ENCODE measurements at places on chromosomes 3 and 15. TPM values are rescaled to one million over a fixed set of nuclear protein-coding genes. Genes with fewer than 3 reads are reported as not detected.

- no peaks in the 10 kb centered on the region for H3K36me3 ChIP-seq
- H3K4me1 ChIP-seq = no peaks in the 10 kb centered on the region
- no peaks in the 10 kb centered on the region for H3K27me3 ChIP-seq
These were observed 8.9 kb downstream of the CA12 start for GRCh38 chr15:63372753-63373152.

DNA sequence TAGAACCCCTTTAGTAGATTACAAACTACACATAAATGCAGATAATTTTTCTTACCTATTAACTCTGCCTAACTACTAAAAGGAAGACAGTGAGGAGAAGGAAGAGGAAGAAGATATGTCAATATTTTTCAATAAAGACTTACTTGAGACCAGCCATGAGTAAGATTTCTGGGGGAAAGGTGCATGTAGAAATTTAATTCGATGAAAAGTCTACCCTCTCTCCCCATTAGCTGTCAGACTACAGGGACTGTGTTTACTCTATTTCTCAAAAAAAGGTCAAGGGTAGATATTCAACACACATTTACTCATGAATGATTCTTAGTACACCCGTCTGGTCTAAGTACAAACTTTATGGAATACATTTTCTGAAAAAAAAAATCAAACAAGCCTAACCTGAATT lies 6.8 kb downstream of the TSPAN3 start:
- no peaks in the 10 kb centered on the region for H3K4me1 ChIP-seq
- no peak for DNase-seq
- H3K36me3 ChIP-seq = no peaks in the 10 kb centered on the region
- no peak overlapping the region for H3K27ac ChIP-seq
- H3K4me3 ChIP-seq = no peak overlapping the region

DNA sequence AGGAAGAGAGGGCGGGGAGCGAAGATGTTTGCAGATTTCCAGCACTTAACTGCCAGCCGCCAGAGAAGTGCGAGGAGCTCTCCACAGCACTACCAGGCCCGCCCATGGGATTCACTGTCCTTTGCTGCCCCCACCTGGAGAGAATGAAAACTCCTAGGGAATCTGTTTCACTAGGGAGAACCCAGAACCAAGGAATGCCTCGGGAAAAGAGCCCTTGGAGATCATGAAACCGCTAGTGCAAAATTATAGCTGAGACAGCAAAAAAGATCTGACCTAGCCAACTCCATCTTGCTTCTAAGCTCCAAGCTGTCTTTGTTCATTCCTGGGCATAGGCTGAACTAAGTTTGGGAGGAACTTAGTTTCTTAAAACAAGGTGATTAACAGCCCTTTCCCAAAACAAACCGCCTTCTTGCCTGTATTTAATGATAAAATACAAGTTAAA lies 82.6 kb upstream of the GCNT3 start:
- DNase-seq = peak; percentile 82
- H3K4me3 ChIP-seq = no peak overlapping the region
- H3K36me3 ChIP-seq = no peaks in the 10 kb centered on the region
- H3K27ac ChIP-seq = no peak overlapping the region
- H3K4me1 ChIP-seq = peaks cover 13% of the 10 kb centered on the region

GRCh38 chr15:65835447-65835846 lies 33.8 kb upstream of the RAB11A start:
- H3K27ac ChIP-seq = no peak overlapping the region
- no peaks in the 10 kb centered on the region for H3K27me3 ChIP-seq
- no peaks in the 10 kb centered on the region for H3K36me3 ChIP-seq
- H3K4me3 ChIP-seq = no peak overlapping the region
- peaks cover 35% of the 10 kb centered on the region for H3K4me1 ChIP-seq
- DNase-seq = no peak

SIDT1 gene
- total RNA-seq = 86.9 TPM

C2CD4A gene
- total RNA-seq = not detected

CD200 gene
- total RNA-seq = not detected

SLC28A2 gene
- not detected for total RNA-seq

CYP1A1 gene
- not detected for total RNA-seq

PLSCR2 gene
- total RNA-seq = not detected

- no peaks in the 10 kb centered on the region for H3K4me1 ChIP-seq
- no peaks in the 10 kb centered on the region for H3K27me3 ChIP-seq
- no peak overlapping the region for H3K4me3 ChIP-seq
- H3K36me3 ChIP-seq = peaks cover 48% of the 10 kb centered on the region
These were observed 86.7 kb downstream of the VGLL4 start for GRCh38 chr3:11556851-11557644.

DNA sequence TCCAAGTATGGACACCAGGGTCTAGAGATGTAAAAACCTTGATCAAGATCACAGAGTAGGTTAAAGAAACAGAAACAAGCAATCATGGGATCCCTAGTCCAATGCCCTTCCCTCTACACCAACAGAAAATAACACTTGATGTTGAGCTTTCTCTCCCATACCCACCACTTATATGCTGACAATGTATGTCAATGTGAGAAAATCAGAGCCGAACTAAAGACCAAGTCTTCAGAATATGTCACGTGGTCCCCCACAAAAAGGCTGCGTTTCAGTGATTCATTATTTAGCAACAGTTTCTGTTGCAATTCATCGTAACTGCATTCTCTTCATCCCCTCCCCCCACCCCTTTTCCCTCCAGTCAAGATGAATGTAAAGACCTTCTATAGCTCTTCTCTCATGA lies 278.9 kb upstream of the STT3B start:
- no peaks in the 10 kb centered on the region for H3K27me3 ChIP-seq
- no peak overlapping the region for H3K4me3 ChIP-seq
- no peaks in the 10 kb centered on the region for H3K36me3 ChIP-seq
- H3K4me1 ChIP-seq = no peaks in the 10 kb centered on the region
- no peak overlapping the region for H3K27ac ChIP-seq

DNA sequence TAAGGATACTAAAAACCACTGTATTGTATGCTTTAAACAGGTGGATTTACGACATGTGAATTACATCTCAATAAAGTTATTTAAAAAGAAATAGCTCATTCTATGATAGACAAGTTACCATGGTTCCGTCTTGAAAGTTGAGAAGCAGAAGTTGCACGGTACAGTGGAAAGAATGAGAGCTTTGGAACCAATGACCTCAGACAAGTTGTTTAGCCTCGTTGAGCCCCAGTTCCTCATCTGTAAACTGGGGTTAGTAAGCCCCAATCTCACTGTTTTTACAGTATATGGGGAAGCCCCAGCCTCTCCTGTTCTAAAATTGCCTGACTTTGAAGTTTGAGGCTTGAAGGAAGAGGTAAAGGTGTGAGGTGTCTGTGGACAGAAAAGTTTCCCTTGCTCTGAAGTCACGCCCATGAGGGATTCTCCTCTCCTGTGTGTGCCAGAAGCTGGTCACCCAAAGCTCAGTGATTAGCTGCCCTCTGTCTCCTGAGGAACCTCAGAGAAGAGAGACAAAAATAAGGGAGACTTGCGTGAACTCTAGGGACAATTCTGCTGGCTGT lies 10.0 kb downstream of the CRYGS start:
- DNase-seq = no peak
- H3K27me3 ChIP-seq = no peaks in the 10 kb centered on the region

- no peak for DNase-seq
- no peak overlapping the region for H3K27ac ChIP-seq
- no peak overlapping the region for H3K4me3 ChIP-seq
- no peaks in the 10 kb centered on the region for H3K27me3 ChIP-seq
- H3K4me1 ChIP-seq = no peaks in the 10 kb centered on the region
- H3K36me3 ChIP-seq = no peaks in the 10 kb centered on the region
These were observed 333.0 kb upstream of the SEMA6D start for GRCh38 chr15:47384341-47384740.

DNA sequence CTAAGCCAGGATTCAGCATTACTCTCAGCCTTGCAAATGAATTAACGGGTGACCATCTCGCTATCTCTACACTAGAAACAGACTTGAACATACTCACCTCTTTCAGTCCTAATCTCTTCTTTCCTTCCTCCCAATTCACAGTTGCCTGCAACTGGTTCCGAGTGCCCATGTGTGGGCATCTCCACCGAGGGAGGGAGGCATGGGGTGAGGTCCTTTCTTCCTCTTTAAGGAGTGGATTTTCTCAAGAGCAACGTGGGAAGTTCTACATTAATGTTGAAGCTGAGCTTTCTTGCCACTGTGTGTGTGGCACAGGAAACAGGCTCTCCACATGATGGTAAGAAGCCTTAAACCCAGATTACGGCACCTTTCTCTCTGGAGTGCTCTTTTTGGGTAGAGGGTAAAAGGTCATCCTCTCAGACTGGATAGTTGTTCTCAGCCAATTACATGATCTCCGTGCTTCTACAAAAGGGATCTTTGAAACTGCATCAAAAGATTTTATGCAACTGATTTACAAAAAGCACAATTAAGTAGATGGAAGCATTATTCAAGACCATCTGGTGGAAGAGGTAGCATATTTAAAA lies 286.8 kb upstream of the NR2F2 start:
- H3K4me1 ChIP-seq = no peaks in the 10 kb centered on the region
- peaks cover 8% of the 10 kb centered on the region for H3K27me3 ChIP-seq
- H3K4me3 ChIP-seq = no peak overlapping the region
- no peaks in the 10 kb centered on the region for H3K36me3 ChIP-seq

- peaks cover 22% of the 10 kb centered on the region for H3K27me3 ChIP-seq
- H3K4me1 ChIP-seq = peaks cover 12% of the 10 kb centered on the region
- no peaks in the 10 kb centered on the region for H3K36me3 ChIP-seq
- no peak overlapping the region for H3K4me3 ChIP-seq
These were observed 3.2 kb downstream of the CD276 start for GRCh38 chr15:73687351-73687750.

GRCh38 chr3:182911782-182912111 lies 68.6 kb downstream of the DCUN1D1 start:
- no peak overlapping the region for H3K27ac ChIP-seq
- DNase-seq = no peak
- H3K36me3 ChIP-seq = peaks cover 21% of the 10 kb centered on the region
- H3K4me3 ChIP-seq = no peak overlapping the region
- H3K4me1 ChIP-seq = peaks cover 11% of the 10 kb centered on the region
- no peaks in the 10 kb centered on the region for H3K27me3 ChIP-seq

DNA sequence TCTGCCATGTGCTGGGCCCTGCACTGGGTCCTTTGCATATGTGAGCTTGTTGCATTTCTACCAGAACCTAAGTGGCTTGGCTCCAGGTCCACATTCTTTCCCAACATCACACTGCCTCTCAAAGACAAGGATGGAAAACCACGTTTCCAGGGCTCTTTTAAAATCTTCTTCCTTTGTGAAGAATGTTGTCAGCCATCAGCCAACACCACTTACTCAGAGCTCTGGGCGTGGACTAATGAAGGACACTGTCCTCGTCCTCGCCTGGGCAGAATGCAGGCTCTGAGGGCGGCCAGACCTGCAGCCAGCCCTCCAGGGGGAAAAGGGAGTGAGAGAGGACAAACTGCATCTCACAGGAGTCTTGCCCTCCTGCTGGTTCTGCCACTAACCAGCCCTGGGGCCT lies 49.7 kb downstream of the MAGEF1 start:
- H3K4me1 ChIP-seq = no peaks in the 10 kb centered on the region
- no peaks in the 10 kb centered on the region for H3K27me3 ChIP-seq
- no peaks in the 10 kb centered on the region for H3K36me3 ChIP-seq
- no peak overlapping the region for H3K27ac ChIP-seq

GRCh38 chr3:119323723-119324085 lies 29.5 kb downstream of the ARHGAP31 start:
- H3K4me3 ChIP-seq = peak overlapping the region; percentile 83
- no peak for DNase-seq
- peaks cover 15% of the 10 kb centered on the region for H3K4me1 ChIP-seq

GRCh38 chr3:152100491-152101132 lies 168.1 kb upstream of the MBNL1 start:
- H3K27me3 ChIP-seq = no peaks in the 10 kb centered on the region
- DNase-seq = peak; percentile 19
- H3K4me3 ChIP-seq = no peak overlapping the region
- H3K4me1 ChIP-seq = no peaks in the 10 kb centered on the region

SERPINI2 gene
- not detected for total RNA-seq

GP5 gene
- 0.88 TPM for total RNA-seq

- no peaks in the 10 kb centered on the region for H3K36me3 ChIP-seq
- H3K27ac ChIP-seq = no peak overlapping the region
- H3K4me1 ChIP-seq = no peaks in the 10 kb centered on the region
- peaks cover 2% of the 10 kb centered on the region for H3K27me3 ChIP-seq
- no peak for DNase-seq
- no peak overlapping the region for H3K4me3 ChIP-seq
These were observed 20.0 kb upstream of the TRIM71 start for GRCh38 chr3:32797776-32798175.

PRR23A gene
- not detected for total RNA-seq

DNA sequence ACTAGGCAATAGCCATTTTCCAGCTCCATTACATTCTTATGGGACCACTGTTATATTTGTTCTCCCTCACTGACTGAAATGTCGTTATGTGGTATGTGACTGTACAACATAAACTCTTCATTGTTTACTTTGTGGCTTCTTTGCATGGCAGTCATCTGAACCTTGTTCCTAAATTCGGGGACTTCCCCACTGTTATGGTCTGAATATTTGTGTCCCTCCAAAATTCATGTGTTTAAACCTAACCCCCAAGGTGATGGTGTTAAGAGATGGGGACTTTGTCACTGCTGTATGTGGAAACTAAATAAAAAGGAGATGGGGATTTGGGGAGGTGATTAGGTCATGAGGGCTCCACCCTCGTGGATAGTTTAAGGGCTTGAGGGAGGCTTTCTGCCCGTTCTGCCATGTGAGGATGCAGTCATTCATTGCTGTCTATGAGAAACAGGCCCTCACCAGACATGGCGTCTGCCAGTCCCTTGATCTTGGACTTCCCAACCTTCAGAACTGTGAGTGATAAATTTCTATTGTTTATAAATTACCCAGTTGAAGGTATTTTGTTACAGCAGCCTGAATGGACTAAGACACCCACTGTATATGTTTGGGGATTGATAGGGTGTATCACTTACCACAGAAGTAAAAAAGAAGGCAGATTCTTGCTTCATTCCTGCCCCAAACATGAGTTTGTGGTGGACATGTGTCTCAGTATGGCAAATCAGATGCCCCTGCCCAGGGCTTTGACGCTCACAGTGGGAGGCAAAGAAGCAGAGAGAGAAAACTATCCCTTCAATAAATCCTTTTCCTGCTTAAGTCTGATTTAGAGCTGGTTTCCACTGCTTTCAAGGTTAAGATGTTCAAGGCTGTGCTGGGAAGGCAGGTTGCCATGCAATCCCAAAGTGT lies 138.0 kb upstream of the UBE2E1 start:
- DNase-seq = no peak
- H3K27me3 ChIP-seq = peaks cover 8% of the 10 kb centered on the region
- H3K4me1 ChIP-seq = peaks cover 4% of the 10 kb centered on the region

- no peaks in the 10 kb centered on the region for H3K27me3 ChIP-seq
- H3K36me3 ChIP-seq = no peaks in the 10 kb centered on the region
- H3K27ac ChIP-seq = no peak overlapping the region
These were observed 476.4 kb upstream of the KCNMB2 start for GRCh38 chr3:178059836-178060235.

GRCh38 chr3:34038131-34038530 lies 239.7 kb downstream of the PDCD6IP start:
- no peak overlapping the region for H3K4me3 ChIP-seq
- no peak for DNase-seq
- no peaks in the 10 kb centered on the region for H3K4me1 ChIP-seq
- H3K36me3 ChIP-seq = no peaks in the 10 kb centered on the region

DNA sequence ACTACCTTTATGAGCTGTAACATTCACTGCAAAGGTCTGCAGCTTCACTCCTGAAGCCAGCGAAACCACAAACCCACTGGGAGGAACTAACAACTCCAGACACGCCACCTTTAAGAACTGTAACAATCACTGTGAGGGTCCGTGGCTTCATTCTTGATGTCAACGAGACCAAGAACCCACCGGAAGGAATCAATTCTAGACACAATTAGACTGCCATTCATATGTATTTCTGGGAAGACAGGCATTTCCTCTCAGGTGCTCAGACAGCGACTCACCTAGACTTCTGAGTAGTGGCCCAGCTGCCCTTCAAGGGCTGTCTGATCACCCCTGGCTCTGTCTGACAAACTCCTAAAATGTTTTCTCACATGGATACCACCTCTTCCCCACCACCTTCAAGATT lies 506.8 kb downstream of the PDCD6IP start:
- no peaks in the 10 kb centered on the region for H3K36me3 ChIP-seq
- H3K27ac ChIP-seq = no peak overlapping the region
- H3K27me3 ChIP-seq = no peaks in the 10 kb centered on the region
- H3K4me1 ChIP-seq = no peaks in the 10 kb centered on the region
